ENCODE measurements at places on chromosomes 16 and 17. TPM values are rescaled to one million over a fixed set of nuclear protein-coding genes. Genes with fewer than 3 reads are reported as not detected.

The AKAP1 gene
- total RNA-seq: 87.3 TPM

- no peak for DNase-seq
Measured at GRCh38 chr17:73724990-73725389, 80.7 kb upstream of the SDK2 start.

DNA sequence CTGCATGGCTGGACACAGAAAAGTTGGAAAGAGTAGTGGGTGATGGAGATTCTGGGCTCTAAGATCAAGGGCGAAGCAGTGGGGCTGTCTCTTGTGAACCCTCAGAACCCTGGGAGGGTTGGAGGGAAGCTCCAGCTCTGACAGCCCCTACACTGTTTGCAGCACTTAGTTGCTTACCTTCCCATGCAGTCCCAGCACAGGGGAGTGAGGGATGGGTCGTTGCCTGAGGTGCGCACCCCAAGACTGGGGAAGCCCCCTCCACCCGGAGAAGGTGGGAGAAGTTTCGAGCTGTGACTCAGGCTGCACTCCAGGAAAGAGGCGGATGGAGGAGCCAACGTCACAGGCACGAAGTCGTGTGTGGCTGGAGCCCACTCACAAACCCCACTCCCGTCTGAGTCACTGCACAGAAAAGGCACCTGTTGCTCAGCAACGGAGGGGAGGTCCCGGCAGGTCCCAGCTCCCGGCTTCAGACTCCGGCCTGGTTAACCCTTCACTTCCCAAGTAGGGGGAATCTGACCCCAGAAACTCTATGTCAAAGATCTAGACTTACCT, 60.1 kb downstream of the AIPL1 start:
- peak; percentile 37 for DNase-seq

DNA sequence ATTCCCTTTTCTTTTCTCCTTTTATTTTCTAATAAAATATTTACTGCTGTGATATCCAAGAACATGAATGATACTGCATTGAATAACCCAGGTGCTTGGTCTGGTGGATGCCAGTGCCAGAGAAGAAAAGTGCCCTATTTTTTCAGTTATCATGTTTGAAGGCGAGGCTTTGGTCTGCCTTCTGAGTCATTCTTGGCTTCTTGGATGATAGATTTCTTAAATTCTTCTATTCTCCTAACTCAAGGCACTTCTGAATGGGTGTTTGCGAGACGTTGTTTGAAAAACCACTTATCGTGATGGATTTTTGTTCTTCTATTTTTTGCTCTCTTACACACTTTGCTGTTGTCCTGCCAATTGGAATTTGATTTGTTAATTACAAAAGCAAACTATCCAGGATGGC, 66.7 kb downstream of the FTO start:
- DNase-seq: no peak

DNA sequence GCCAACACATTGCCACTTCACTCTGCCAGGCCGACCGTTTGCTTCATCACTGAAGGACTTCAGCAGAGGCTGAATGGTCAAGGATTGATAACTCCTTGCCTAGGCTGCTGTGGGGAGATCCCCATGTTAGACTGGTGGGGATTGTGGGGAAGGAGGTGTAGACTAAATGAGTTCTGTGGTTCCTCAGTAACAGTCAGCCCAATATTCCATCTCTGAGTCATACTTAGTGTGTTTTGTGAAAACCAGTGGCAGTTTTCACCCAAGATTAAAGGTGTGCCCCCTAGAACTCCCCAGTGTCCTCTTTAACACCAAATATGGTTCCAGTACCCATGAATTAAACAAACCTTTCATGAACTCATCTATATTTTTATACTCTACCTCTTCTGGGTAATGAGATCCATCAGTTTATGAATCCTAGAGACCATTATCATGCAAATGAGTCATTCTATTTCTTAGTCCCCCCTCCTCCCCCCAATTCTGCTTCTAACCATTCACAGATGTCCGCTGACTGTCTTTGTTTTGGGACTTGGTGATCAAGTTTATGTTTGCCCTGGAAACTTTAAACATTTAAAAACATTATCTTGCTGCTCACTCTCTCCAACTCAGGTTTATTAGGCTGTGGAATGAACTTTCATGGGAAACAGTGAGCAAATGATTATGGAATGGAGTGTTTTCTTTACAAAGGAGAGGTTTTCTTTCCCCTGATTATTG, 66.8 kb upstream of the GAS7 start:
- DNase-seq: peak; percentile 60
